ENCODE measurements at places on chromosomes 12 and 14.

DNA sequence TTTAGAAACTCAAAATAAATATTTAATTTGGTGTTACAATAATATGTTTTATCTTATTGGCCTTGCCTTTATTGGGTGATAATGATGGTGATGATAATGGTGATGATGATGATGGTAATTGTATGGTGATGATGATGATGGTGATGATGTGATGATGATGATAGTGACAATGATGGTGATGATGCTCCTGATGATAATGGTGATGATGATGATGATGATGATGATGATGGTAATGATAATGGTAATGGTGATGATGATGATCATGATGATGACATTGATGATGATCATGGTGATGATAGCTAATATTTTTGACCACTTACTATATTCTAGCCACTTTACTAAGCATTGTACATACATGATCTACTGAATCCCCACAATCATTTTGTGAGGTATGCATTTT lies 1548.6 kb upstream of the TMEM132C start:
- no peak for DNase-seq

- DNase-seq = no peak
Measured at GRCh38 chr12:77521508-77522115, 309.1 kb upstream of the NAV3 start.

DNA sequence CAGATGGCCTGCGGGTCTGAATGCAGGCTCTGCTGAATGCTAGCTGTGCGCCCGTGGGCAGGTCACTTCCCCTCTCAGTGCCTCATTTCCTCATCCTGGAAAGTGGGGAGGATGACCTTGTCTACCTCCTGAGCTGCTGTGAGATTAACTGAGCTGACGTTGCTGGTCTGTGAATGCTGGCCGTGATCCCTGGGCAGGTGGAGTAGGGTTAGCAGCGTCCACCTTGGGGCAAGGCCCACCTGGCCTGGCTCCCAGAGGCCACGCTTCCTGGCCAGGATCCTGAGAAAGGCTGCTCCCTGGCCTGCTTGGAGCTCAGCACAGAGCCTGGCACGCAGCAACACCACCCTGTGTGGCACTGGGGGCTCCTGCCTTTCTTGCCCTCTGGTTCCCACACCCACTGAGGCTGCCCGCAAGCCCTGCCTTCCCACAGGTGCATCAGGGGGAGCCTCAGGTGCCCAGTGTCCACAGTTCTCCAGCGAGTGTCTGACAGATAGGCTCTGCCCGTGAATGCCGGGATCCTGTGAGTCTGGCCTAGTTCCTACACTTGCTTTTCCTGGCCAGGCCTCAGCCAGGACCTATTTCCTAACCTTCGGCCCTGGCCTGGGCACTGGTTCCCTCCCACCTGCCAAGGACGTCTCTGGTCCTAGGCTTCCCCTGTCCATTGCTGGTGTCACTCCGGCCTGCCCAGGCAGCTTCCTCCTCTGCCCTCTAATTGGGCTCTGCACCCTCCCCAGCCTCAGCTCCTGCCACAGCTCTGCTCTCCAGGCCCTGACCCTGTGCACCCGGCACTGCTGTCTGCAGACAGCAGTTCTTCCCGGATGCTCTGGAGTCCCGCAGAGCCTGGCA lies 37.2 kb upstream of the TDRD9 start:
- DNase-seq = no peak

DNA sequence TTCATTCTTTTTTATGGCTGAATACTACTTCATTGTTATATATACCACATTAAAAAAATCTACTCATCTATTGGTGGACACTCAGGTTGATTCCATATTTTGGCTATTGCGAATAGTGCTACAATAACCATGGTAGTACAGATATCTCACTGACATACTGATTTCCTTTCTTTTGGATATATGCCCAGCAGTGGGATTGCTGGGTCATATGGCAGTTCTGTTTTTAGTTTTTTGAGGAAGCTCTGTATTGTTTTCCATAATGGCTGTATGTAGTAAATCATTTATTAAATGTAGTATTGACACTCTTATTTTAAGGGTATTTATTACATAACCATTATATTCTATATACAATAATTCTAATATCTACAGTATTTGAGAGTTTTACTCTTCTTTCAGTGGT lies 43.7 kb downstream of the PTCSC3 start:
- DNase-seq = no peak

DNA sequence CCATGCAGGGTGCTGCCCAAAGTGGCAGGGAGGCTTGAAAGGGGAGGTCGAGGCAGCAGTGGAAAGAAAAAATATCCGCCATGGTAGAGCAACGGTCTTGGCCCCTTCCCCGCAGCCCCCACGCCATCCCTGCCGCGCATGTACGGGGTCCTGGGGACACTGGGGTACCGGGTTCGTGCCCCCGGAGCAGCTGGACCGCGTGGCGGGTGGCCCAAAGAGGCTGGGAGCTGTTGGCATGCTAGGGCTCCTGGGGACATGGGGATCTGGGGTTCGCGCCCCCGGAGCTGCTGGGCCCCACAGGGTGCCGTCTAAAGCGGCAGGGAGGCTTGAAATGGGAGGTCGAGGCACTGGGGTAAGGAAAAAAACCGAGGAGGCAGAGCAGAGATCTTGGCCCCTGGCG lies 316.5 kb downstream of the ALG10 start:
- DNase-seq = no peak

Measured in stimulated activated CD4-positive, alpha-beta T cell treated with anti-CD3 and anti-CD28 coated beads, TNF-alpha, amount 100 ng/mL, for 24 hours (primary cell).